Fibroblast of lung (primary cell): ENCODE measurements at places on chromosomes 4 and X.

GRCh38 chr4:134505511-134505910 lies 303.9 kb upstream of the PABPC4L start:
- no peak for DNase-seq

GRCh38 chrX:133543654-133544053 lies 128.4 kb upstream of the GPC4 start:
- no peak for DNase-seq

- DNase-seq, result no peak
Observed at GRCh38 chr4:184443318-184443717, 31.0 kb downstream of the IRF2 start.

DNA sequence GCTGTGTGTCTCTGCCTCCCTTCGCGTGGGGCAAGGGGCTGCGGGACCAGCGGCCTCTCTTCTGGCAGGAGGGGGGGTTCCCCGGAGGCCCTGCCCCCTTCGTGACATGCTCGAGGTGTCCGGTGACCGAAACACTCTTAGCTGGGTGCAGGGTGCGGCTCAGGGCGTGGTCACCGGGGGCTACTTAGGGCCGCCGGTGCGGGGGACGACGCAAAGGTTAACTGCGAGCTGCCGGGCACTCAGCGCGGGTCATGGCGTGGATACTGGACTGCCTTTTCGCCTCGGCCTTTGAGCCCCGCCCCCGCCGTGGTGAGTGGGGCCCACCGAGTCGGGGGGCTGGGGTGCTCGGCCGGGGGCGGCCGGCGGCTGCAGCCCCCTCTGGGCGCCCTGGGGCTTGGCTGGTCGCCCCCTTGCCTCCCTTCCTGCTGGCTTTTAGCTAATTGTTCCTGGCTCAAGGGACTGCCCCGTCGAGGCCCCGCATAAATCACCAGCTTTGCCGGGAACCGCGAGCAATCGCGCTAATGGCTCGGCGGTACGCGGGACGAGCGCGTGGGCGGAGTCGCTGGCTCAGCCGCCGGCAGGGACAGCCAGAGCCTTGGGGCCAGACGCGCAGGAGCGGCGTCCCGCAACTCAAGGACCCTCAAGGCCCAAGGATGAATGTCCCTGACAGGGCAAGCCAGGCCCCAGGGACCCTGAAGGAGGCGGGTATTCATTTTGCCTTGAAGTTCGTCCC lies at the start of gene ARHGAP36:
Gene ARHGAP36 (plus strand): TSS at position 211 of the 733 bp plus-strand sequence. CDS start 23,320 bp downstream, outside the sequence.
- DNase-seq, result no peak

DNA sequence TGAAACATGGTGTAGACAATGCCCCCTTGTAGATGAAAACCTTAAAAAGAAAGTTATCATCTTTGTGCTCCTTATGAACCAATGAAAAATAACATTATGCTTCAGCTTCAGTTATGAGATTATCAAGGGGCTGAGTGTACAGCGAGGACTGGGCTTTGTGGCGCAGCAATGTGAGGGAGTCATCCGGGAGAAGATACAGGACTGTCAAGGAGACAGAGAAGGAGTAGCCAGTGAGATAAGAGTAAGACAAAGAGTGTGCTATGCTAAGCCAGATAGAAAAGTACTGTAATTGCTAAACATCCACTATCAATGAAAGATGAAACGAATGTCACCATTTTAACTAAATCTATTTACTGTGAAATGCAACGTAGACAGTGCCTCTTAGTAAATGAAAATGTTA lies 3.6 kb upstream of the KLHL15 start:
- DNase-seq, result no peak

DNA sequence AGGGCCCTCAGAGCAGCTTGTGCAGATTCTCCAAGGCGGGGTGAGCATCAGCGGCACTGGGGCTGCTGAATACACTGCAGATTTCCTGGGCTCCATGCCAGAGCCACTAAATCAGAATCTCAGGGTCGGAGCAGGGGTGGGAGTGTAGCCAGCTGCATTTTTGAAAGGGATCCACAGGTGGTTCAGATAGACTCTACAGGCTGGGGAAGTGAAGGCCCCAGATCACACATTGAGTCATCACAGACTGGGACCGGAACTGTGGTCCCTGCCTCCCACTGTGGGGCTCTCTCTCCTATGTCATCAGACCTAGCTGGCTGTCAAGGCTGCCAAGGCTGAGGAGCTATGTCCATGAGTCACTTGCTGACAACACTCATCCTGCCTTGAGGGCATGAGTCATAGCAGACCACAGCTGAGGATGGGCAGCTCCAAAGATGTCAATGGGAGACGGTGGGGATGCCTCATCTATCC lies 162.3 kb upstream of the MAMLD1 start:
- DNase-seq, result peak; percentile 98

DNA sequence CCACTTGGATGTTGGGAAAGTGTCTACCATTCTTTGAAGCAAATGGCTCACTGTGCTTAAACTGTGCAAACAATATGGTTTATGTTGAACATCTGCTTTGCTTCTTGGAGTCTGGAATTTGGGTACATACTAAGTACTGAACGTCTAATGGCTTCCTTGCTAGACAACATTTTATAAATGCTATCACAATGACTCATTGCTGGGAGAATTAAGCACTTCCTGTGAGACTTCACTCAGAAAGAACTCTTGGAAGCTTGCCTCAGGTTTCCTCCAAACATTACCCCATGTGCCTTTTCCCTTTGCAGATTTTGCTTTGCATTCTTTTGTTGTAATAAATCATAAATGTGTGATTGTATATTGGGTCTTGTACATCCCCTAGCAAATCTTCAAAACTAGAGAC lies 139.7 kb downstream of the PACRGL start:
- DNase-seq, result peak; percentile 70

DNA sequence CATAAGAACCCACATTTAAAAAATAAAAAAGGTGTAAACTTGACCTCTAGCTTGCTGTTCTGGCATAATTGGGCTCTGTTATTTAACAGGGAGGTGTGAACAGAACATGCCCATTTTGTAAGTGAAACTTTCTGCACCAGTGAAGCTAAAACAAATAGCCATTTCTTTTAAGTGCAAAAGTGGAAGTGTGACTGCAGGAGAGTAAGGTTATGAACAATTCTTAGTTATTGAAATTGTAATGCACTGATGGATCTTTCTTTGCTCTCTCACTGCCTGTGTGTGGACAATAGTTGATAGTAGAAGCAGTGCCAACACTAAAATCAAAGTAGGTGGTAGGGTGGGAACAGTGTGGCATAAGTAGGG lies 12.6 kb downstream of the P2RY10 start:
- no peak for DNase-seq

- no peak for DNase-seq
Observed at GRCh38 chr4:22741744-22742143, 49.0 kb downstream of the GBA3 start.

- DNase-seq, result no peak
Observed at GRCh38 chr4:17492876-17493275, 19.0 kb downstream of the QDPR start.

DNA sequence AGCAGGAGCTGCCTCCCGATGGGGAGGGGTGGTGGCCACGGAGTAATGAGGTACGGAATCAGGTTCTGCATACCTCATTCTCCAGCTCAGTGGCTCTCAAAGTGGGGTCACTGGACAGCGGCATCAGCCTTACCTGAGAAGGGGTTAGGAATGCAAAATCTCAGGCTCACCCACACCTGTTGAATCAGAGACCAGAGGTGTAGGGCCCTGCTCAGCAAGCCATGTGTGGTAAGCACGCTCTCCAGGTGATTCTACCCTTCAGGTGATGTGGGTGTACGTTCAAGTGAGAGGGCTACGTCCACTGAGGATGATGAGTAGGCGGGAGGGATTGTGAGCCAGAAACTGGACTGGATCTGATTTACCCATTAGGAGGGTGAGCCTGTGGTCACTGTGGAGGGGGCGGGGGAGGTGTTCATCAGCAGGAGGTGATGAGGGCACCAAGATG lies 65.8 kb downstream of the ANAPC4 start:
- no peak for DNase-seq

- no peak for DNase-seq
Observed at GRCh38 chrX:106919932-106920452, at the start of gene CLDN2. TSS of gene CLDN2 (plus strand) at chrX:106920402. CDS start at chrX:106928229, 7,827 bp downstream.

DNA sequence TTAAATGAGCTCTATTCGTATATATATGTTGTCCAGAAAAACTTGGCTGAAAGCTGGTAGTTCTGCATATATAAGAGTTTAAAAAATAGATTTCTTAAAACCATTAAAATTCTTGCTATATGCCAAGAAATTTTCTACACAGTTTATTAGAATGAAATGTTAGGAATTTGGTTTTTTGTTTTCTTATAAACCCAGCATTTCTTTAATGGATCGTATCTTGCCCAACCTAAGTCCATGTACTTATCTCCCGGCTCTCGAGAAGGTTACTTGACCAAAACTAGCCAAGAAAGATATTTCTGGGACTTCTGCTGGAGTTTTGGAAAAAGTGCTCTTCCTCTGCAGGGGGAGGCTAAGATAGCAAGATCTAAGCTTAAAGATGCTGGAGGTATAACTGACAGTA lies 4.7 kb upstream of the ASB5 start:
- DNase-seq, result no peak

GRCh38 chr4:162010362-162010761 lies 153.4 kb downstream of the FSTL5 start:
- DNase-seq, result no peak

DNA sequence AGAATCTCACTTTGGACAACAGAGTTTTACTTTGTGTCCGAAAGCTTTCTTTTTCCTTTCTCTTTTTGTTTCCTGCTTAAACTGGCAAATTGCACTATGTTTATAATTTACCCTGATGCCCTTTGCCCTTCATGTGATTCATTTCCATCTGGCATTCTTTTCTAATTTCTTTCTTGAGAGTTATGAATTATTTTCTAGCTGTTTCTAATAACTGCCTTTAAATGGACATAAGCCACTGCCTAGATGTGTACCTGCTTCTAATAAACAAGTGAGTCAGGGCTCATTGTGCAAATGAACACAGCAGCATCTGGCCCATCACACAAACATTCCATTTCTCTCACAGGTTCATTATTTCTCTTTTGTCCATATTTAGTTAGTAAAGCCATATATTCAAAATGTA lies 242.3 kb upstream of the GPRIN3 start:
- DNase-seq, result no peak

DNA sequence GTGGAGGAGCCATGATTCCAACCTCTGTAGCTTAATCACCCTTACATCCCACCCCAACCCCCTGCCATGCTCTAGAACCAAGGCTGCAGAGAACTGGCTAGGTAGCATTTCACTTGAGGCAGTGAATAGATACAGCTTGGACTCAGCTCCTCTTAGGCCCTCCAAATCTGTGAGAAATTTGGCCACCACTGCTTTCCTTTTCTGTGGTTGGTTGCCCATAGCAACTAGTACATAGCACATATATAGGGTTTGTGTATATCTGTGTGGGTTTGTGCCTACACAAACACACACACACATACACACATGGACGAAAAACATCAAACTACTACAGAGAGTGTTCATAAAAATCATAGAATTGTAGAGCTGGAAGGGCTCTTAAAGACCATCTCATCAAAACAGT lies 52.0 kb upstream of the CCDC160 start:
- no peak for DNase-seq

GRCh38 chrX:107731831-107732502 lies 43.6 kb downstream of the TSC22D3 start:
- DNase-seq, result peak; percentile 93

- peak; percentile 43 for DNase-seq
Observed at GRCh38 chrX:115591856-115592842, 31.2 kb downstream of the PLS3 start.

GRCh38 chr4:94371290-94371689 lies 28.7 kb upstream of the HPGDS start:
- DNase-seq, result no peak

- DNase-seq, result peak; percentile 22
Observed at GRCh38 chrX:40326186-40326965, 228.6 kb upstream of the BCOR start.

DNA sequence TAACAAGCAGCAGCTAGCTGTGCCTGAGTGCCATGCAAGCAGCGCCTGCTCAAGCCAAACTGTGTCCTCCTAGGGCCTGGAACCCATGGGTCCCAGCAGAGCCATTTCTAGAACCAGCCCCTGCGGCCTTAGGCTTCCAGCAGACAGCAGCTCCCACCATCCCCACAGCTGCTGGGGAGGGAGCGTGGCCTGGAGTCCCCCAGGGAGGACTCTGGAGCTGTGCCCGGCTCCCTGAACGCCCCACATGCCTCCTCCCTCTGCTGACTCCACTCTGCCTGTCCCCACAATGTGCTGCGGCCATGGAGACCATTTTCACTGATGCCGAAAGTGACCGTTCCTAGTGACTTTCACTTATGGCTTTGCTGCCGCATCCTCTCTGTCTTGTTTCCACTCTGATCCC lies 45.9 kb downstream of the GAK start:
- DNase-seq, result no peak

GRCh38 chr4:137156054-137156453 lies 376.2 kb downstream of the PCDH18 start:
- peak; percentile 79 for DNase-seq

GRCh38 chr4:181702864-181703495 lies 540.2 kb upstream of the TENM3 start:
- no peak for DNase-seq

DNA sequence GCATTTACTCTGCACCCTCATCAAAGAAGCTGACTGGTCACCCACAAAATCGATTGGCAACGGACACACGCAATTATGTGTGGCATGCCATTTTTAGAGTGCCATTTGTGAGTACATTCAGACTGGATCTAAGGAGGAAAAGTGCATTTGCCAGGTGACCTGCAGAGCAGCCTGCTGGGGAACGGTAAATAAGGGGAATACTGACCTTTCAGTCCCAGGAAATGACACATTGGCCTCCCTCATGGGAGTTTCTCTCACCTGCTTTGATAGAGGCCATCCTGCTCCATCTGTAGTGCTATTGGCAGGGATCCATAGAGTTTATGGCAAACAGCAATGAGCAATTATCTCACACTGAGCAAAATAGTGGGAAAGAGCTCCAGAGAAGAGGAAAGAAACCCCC lies 127.8 kb downstream of the DDX53 start:
- no peak for DNase-seq

DNA sequence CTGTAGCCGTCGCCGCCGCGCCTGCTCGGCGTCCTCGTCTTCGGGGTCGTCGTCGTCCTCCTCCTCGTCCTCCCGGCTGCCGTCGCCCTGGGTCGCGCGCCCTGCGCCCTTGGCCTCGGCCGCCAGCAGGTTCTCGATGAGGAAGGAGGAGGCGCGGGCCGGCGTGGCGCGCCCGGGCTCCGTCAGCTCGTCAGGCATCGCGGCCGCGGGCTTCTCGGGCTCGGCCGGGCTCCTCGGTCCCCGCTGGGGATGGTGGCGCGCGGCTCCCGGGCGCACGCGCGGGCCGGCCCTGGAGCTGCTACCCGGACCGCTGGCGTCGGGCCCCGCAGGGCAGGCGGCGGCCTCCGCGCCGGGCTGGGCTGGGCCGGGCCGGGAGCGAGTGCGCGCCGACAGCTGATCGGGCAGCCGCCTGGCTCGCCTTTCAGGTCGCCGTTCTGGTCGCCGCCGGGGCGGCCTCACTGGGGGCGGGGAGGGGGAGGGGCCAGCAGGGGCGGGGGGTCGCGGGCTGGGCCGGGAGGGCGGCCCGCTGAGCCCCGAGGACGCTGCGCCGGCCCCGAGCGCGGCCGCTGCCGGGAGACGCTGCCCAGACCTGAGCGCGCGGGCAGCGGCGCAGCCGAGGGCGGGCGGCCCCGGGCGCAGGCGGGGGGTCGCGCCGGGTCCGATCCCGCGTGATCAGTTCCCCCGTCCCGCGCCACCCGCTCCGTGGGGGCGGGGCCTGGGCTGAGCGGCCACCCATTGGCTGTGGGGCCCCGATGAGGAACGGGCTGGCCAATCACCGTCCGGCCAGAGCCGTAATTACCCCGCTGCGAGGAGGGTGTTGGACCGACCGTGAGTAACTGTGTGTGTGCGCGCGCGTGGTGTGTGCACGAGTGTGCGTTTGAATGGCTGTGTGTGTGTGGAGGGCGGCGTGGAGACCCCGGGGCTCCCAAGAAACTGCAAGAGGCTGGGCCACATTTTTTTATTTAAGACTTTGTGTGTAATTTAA lies at the start of gene HMX1:
Gene HMX1 (minus strand): TSS at position 423 of the 985 bp plus-strand sequence. CDS start 225 bp downstream, at position 198.
- DNase-seq, result no peak
